ENCODE measurements at places on chromosomes 13 and 19.

DNA sequence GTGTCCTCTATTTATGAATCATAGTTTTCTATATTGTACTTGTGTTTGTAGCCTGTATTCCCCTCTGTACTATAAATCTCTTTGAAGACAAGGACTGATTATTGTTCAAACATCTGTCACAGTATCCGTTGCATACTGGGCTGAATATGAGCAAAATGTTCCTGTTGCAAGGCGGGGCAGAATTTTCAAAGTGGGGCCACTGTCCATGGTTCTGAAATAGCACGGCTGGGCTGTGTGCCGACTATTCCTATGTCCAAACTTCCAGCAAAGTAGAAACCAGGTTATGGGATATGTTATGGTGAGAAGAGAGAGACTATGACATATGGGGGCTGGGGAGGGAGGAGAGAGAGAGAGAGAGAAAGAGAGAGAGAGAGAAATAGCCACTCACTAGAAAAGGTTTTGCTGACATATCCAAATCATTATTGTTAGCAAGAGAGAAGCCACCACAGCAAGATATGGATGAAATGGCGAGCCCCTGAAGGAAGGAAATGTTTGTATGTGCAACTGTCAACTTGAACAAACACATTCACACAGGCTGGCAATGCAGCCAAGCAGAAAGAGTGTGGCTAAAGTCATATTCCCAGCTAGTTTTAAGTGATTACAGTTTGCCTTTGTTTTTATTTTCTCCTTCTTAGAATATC lies 107.0 kb upstream of the GPR12 start:
- DNase-seq = no peak

GRCh38 chr13:32989290-32989667 lies 26.9 kb upstream of the KL start:
- DNase-seq = no peak

GRCh38 chr13:76596216-76596615 lies 290.0 kb downstream of the KCTD12 start:
- no peak for DNase-seq

DNA sequence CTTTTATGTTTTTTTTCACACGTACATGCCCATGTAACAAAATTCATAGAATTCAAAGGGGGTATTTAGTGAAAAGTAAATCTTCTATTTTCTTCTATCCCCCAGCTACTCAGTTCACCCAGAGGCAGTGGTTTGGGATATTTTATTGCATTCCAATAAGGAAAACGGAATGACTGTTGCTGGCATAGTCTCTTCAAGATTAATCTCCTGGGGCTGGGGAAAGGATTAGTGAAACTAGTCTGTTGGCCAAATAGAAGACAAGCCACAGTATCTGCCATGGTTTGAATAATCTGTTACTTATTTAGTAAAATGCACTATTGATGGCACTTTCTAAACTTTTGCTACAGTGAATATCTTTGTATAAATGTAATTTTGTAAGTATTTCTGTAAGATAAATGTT lies 122.0 kb downstream of the NDFIP2 start:
- DNase-seq = no peak

GRCh38 chr13:46295491-46296114 lies 83.9 kb downstream of the LRRC63 start:
- DNase-seq = no peak

DNA sequence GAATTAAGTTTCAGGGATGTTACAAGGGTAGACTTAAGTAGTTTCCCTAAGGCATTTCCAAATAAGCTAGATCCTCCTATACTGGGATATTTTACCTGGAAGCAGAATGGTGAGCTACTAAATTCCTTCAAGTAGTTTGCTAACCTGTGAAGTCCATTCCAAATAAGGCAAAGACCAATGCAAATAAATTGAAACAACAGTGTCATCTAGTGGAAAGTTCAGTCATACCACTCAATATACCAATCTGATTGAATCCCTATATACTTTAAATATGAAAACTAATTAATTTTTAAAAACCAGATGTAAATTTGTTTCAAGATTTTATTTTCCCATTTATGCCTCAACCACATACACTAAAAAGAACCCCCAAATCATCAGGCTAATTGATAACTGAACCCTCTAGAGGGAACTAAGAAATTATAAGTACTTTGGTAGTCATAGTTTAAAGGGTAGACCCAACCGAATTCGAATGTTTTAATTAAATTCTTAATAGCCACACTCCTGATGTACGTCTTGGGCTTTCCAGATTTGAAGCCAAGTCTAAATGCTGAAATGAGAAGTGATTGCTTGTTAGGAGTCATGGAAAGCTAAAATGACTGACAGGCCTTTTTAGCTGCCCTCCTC lies 223.7 kb downstream of the TBC1D4 start:
- DNase-seq = peak; percentile 21

DNA sequence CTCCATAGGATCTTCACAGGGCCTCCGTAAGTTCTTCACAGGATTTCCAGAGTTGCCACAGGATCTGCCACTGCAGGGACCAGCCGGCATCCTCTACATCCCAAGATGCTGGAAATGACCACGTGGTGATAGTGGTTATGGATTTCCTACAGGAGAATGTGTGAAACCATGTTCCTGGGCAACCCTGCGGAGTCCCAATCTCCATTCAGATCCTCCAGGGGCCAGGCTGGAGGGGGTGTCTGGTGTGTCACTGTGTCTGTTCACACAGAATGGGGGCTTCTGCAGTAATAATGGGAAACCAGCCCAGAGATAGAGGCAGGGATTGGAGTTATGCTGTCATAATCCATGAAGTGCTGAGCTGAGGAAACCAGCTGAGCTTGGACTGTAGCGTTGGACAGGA lies 8.6 kb downstream of the LILRA6 start:
- no peak for DNase-seq

- DNase-seq = peak; percentile 46
Observed at GRCh38 chr19:43504426-43505185, at the start of gene PHLDB3. PHLDB3 (minus strand) TSS chr19:43504746; CDS start chr19:43504118, 628 bp downstream.

DNA sequence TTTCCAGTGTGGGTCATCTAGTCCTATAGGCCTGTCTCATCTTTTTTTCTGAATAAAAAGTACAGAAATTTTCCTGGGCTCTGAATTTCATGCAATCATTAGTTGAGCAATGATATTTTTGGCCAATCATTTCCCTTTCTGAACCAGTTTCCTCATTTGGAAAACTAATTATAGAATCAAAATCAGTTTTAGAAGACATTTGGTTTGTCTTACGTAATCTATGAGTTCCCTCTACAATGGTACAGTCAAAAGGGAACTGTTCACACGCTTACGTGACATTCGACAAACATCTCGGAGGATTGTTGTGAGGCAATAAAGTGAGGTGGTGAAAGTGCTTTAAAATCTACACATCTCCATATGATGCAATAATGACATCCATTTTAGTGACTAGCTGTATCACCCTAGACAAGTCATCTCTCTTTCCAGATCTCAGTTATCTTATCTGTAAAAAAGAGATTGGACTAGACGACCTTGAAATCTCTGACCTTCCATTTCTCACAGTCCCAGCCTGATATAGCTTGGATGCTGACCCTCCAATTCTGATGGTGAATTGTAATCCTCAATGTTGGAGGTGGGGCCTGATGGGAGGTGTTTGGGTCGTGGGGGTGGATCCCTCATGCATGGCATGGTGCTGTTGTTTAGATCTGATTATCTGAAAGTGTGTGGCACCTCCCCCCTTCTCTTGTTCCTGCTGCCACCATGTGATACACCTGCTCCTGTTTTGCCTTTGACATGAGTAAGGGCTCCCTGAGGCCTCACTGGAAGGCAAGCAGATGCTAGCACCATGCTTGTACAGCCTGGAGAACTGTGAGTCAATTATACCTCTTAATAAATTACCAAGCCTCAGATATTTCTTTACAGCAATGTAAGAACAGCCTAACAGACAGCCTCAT lies 26.7 kb downstream of the FLT1 start:
- DNase-seq = no peak

GRCh38 chr13:63299866-63300394 lies 1884.3 kb upstream of the PCDH20 start:
- DNase-seq = no peak

DNA sequence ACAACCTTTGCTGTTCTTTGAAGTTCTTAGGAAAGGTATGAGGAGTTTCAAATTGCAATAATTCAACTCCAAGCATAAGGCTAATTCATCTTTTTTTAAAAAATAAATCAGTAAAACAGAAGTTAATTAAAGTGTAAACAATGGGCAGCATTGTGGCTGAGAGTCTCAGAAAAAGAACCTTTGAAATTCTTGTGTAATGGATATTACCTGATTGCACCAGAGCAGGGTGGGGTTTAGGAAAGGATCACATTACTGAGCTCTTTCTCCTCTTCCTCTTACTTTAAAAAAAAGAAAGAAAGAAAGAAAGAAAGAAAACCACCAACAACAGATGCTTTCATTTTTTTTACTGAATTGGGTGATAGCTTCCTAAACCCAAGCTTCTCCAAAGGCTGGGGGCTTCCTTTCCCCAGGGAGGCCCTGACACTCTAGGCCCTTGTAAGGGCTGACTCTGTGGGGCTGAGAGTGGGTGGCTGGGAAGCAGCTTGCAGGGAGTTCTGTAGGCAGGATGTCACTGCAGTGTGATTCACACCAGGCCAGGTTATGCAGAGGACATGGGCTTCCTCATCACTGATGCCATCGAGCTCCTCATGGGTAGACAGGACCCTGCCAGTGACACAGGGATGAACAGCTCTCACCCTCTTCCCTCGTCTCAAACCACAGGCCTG lies 564.5 kb downstream of the FGF9 start:
- DNase-seq = no peak

GRCh38 chr13:25821776-25822175 lies 230.0 kb downstream of the SHISA2 start:
- no peak for DNase-seq

- DNase-seq = no peak
Observed at GRCh38 chr19:2060884-2061494, 9.9 kb upstream of the MKNK2 start.

GRCh38 chr19:15374105-15374651 lies 5.4 kb downstream of the AKAP8 start:
- DNase-seq = no peak

DNA sequence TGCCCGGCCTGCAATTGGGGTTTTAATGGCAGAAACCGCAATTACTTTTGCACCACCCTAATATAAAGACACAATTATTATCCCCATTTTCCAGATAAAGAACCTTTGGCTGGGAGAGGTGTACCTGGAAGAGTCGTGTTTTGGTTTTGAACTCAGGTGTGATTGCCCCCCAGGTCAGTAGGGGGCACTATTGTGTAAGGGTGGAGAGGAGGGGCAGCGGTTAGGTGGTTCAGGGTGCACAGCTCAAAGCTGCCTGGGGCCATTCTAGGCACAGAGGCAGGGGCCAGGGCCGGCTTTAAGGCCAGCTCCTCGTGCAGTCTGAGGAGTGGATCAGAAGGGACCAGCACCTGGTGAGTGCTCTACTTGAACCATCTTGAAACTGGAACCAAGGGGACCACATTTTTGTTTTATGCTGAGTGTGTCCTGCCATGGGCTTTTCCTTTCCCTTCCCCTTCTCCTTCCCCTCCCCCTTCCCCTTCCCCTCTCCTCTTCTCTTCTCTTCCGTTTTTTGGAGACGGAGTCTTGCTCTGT lies 5.8 kb upstream of the FCGRT start:
- peak; percentile 18 for DNase-seq

GRCh38 chr19:35901055-35901644 lies 810 bp upstream of the NFKBID start:
- DNase-seq = no peak

DNA sequence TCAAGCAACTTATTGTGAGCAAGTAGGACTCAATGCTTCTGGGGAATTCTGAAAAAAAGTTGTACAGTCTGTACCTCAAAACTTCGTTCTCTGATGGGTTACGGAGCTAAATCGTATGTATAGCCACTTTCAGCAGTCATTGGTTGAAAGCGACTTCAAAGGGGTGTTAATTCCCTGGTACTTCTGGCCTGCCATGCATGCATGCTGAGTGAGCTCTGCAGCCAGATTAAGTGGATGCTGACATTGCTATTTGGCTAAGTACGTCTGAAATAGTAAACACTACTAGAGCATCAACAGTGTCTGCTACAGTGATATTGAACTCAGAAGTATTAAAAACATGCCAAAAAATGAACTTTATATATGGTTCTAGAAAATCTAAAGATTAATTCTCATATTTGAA lies 1183.1 kb upstream of the PCDH20 start:
- DNase-seq = no peak

DNA sequence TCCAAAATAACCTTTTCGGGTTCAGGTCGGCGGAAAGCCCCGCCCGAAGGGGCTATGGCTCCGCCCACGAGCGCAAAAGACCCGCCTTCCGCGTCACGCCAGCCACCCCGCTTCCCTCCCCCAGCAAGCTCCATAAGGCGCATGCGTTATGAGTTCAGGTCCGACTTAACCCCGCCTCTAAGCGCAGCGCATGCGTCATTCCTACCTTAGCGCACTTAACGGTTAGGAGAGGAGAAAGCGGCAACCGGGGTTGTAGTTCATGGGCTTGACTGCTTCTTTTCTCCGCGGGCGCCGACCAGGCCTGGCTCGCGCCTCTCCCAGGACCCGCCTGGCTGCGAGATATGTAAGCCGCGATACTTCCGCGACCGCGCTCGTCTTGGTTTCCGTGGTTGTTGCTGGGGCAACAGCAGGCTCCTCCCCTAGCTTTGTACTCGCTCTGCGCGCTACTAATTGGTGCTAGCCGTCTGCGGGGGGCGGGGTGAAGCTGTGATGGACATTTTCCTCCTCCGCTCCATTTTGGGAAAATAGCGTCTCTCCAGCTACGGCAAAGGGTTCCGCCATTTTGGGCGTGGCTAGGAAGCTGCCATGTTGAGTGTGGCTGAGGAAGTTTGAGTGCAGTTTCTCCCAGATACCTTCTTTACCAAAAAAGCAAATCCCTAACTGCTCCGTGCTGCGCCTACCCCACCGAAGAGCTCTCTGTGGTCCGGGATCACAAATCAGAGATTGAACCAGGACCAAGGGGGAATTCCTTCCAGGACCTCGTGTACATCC lies at the start of gene B9D2:
Gene B9D2, minus strand, starts transcription at position 397 of the 771 bp plus-strand sequence. CDS start 630 bp downstream, outside the sequence.
- DNase-seq = peak; percentile 97

DNA sequence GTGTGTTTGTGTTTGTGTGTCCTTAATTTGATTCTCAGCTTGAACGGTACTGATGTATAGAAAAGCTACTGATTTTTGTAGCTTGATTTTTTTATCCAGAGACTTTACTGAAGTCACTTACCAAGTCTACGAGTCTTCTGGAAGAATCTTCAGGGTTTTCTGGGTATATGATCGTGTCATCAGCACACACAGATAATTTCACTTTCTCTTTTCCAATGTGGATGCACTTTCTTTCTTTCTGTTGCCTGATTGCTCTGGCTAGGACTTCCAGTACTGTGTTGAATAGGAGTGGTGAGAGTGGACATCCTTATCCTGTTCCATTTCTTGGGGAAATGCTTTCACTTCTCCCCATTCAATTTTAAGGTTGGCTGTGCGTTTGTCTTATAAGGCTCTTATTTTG lies 7.9 kb upstream of the LILRB1 start:
- DNase-seq = no peak

DNA sequence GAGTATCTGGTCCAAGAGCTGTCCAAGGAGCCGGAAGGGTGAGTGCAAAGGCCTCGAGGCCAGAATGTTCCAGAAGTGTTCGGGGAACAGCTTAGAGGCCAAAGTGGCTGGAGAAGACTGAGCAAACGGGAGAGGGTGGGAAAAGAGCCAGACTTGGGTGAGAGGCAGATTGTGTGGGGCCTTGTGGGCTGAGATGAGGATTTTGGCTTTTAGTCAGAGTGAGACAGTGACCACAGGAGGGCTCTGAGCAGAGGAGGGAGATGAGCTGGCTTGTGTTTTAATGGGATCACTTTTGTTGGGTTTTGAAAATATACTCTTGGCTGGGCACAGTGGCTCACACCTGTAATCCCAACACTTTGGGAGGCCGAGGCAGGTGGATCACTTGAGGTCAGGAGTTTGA lies 5.6 kb downstream of the NANOS2 start:
- no peak for DNase-seq
